ENCODE measurements at places on chromosomes 5 and 9. TPM values are rescaled to one million over a fixed set of nuclear protein-coding genes. Genes with fewer than 3 reads are reported as not detected.

The TMED7 gene
- polyA plus RNA-seq = 20.1 TPM

The PCDHB13 gene
- not detected for polyA plus RNA-seq

The NR6A1 gene
- not detected for polyA plus RNA-seq

The TMEM203 gene
- 191 TPM for polyA plus RNA-seq

The HRCT1 gene
- polyA plus RNA-seq = not detected

The ADAMTS12 gene
- not detected for polyA plus RNA-seq

The FOXD1 gene
- not detected for polyA plus RNA-seq

The SLCO4C1 gene
- 0.35 TPM for polyA plus RNA-seq

The PDLIM4 gene
- not detected for polyA plus RNA-seq

The FST gene
- not detected for polyA plus RNA-seq
